ENCODE measurements at places on chromosomes 4 and X.

DNA sequence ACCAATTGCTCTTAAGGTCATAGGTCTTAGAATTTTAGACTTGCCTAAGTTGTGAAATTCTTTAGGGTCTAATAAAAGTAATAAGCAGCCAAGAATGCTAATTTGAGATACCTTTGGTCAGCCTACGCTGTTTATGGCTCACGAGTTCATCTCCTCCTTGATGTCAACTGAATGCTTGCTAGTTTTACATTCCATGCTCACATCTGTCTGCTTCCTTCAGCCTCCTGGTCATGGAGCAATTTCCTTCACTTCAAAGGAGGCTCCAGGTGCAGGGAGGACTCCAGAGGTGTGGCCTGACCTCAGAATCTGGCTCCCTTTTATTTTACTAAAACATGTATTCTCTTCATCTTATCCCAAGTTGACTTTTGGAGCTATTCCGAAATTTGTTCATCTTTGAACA is 23.3 kb upstream of the LNX1 start:
- no peak for DNase-seq

GRCh38 chr4:2789351-2789750 is 3.5 kb upstream of the SH3BP2 start:
- DNase-seq: no peak

- no peak for DNase-seq
These were observed 54.9 kb downstream of the REELD1 start for GRCh38 chr4:146269228-146269653.

GRCh38 chr4:167232805-167233684 is 1.2 kb downstream of the SPOCK3 start:
- no peak for DNase-seq

- no peak for DNase-seq
These were observed 465.2 kb upstream of the BOD1L1 start for GRCh38 chr4:14092741-14093140.

GRCh38 chrX:136731207-136731782 is 49.4 kb downstream of the ARHGEF6 start:
- peak; percentile 53 for DNase-seq

GRCh38 chrX:132491191-132491590 is 2.4 kb upstream of the MBNL3 start:
- DNase-seq: peak; percentile 25

DNA sequence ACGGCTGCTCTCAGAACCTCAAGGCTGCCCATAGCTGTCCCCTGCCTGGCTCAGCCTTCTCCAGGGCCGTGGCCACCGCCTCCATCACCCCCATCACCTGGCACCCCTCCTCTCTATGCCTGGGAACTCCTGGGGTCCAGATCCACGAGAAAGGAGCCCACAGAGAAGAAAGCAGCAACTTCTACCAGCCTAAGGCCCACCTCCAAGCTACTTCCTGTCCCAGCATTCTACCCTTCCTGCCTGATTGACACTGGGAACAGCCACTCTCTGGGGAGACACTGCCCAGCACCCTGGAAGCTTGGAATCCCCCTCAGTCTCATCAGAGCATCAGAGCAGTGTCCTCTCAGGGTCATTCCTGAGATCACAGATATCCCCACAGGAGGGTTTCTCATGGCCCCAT is 36.9 kb upstream of the PROM1 start:
- DNase-seq: peak; percentile 17

DNA sequence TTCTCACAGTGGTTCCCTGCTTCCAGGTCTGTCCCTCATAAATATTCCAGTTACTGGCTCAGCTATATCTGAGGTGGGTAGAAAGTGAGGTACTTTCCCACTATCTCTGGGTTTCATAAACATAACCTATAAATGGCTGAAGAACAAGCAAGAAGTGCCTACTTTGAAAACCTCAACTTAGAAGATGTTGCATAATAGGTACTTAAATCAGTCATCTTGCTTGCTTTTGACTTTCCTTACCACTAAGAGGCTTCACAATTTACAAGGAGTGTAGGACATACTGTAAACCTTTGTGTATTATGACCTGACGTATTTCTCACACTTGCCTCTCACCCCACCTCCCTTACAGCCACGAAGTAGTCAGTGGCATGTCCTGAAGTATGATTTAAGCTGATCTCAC is 145.9 kb downstream of the PCDH19 start:
- DNase-seq: no peak

GRCh38 chr4:142347241-142347640 is 498.9 kb downstream of the INPP4B start:
- DNase-seq: no peak

- DNase-seq: no peak
These were observed 2.1 kb downstream of the ANOS1 start for GRCh38 chrX:8729811-8730210.

DNA sequence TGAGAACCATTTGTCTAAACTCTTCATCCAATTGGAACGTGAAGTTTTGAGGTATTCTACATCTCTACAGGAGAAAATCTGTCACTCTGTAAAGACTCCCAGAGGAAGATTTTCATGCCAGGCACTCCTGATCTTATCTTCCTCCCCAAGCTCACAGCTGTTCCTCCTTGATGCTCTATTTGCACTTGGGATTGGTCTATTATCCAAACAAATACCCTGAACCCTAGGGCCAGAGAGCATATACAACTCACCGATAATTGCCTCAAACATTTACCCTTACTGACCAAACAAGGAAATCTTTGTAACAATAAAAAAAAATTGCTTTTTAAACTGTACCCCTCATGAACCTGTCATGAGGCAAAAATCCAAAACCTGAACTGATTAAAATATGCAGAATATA is 372.7 kb downstream of the SH2D1A start:
- no peak for DNase-seq

DNA sequence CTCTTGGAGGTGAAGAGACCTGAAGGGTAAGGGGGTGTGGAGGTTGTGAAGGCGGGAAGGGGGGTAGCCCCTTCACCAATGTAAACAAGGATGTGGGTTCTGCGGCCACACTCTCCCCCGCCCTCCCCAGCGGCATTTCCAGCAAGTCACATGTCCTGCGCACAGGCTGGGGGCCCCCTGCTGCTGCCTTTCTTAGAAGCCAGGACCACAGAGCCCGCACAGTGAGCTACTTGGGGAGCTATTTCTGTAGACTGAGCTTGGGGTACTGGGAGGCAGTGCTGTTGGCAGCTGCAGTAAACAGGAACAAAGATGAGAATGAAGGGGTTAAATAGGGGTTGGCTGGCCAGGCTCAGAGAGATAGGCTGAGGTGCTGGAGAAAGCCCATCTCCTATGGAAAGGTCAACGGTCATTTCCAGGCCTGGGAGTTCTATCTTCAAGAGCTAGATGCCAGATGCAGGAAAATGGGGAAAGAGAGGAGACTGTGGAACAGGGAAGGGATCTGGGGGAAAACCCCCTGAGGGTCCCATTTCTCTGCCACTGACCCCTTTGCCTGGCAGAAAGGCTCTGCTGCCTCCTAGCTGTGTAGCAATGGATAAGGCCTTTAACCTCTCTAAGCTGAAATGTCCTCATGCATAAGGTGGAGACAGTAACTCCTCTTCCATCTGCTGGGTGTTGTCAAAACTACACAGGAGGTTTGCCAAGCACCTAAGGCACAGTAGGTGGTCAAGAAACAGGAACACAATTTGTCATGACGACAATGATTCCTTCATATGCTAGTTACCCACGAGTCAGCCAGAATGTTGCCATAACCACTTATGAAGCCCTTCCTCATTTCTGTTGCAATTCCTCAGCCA is 18.5 kb upstream of the PIM2 start:
- peak; percentile 95 for DNase-seq

DNA sequence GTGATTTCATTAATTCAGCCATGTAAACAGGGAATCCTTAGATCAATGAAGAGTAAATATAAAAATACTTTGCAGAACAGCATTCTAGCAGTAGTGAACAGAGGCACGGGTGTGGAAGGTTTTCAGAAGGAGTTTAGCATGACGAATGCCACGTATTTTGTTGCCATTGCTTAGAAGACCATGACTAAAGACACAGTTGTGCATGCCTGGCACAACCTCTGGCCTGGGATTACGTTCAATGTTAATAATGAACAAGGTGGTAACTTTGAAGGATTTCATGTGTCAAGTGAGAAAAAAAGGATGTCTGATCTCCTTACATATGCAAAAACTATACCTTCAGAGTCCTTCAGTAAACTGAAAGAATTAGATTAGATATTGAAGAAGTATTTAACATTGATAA is 171.9 kb downstream of the MAGEB5 start:
- no peak for DNase-seq

GRCh38 chrX:12866451-12867377 is at the start of gene TLR7:
Gene TLR7 (plus strand): TSS chrX:12867072. CDS start chrX:12867579, 507 bp downstream.
- DNase-seq: no peak

GRCh38 chr4:29311247-29311646 is 1408.9 kb upstream of the PCDH7 start:
- DNase-seq: no peak

- no peak for DNase-seq
These were observed 22.7 kb downstream of the PNPLA4 start for GRCh38 chrX:7904562-7904961.

GRCh38 chr4:151437505-151437904 is 28.5 kb downstream of the FHIP1A start:
- DNase-seq: no peak

- DNase-seq: no peak
These were observed 1444.2 kb downstream of the ADGRL3 start for GRCh38 chr4:62644372-62644771.

- peak; percentile 15 for DNase-seq
These were observed 117.1 kb upstream of the BMP3 start for GRCh38 chr4:80913381-80913780.

DNA sequence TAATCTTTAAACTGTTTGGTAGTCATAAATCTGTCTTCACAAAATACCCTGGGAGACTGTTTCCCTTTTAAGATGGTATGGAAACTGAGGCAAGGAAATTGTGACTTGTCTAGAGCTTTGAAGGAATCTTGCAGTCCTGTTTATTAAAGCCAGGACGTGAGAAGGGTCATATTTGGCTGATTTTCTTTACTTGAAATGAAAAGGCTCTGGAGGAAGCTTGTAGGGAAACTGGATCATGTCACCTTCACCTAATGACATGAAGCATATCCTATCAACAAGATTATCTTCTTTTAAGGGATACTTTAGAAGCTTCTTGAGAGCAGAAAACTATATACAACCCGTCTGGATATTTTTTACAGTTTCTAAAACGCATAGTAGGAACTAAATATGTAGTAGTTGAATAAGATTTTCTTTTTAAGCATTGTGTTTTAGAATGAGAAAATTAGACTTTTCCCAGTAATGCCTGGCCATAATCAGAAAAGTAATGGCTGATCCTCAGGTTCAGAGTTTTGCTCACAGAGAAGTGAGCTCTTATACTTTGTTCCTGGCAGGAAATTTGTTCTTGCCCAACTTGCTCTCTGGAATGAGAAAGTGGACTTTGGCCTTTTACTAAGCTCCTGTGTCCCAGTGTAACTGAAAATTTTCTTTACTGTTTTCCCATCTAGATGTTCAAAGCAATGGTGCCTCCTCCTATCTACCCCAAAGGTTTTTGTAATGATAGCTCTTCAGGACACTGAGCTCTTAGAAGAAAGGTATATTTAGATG is 136.8 kb upstream of the AFF2 start:
- no peak for DNase-seq

DNA sequence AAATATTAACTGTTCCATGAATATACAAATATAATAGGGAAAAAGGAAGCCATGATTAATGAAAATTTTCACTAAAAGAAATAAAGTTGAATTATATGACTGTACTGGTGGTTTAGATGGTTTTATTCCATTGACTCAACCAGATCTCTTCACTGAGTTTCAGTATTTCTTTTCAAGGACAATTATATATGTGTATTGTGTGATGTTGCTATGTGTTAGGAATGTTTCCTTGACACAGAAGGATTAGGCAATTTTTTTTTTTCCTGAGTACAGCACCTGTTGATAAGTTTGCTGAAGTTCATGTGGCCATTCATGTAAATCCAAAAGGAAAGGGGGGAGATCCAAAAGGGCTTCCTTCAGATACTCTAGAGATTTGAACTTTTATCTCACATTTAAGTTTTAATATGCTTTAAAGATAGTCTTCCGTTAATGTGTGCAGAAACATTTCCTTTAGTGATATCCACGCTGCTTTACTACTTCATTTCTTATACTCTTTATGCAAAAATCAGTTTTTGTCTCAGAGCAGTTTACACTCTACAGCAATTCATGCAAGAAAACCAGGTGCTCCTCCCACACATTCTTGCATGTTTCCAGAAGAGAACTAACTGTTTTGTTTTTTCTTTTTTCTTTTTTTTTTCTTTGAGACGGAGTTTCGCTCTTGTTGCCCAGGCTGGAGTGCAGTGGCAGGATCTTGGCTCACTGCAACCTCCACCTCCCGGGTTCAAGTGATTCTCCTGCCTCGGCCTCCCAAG is 249.1 kb downstream of the RPA4 start:
- no peak for DNase-seq

- no peak for DNase-seq
These were observed 169.0 kb downstream of the CORIN start for GRCh38 chr4:47668810-47669408.

GRCh38 chr4:116480546-116480945 is 604.8 kb downstream of the TRAM1L1 start:
- DNase-seq: no peak

- no peak for DNase-seq
These were observed 10.5 kb downstream of the TBC1D14 start for GRCh38 chr4:6920171-6920570.

DNA sequence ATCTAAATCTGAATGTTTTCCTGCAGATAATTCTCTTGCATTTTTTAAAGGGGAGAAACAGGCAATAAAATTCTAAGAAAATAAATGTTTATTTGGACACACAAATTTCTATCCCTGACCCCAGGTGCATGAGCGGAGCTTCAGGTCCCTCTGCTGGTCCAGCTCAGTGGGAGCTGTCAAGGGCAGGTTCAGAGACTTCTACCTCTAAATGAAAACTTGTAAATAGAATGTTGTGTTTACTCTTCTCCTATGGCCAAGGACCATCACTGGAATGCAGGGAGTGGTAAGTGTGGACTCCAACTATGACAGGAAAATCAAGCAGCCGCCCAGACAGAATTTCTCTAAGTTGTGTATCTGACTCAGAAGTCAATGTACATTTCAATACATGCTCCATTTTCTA is 148.6 kb upstream of the TTC29 start:
- DNase-seq: no peak

GRCh38 chrX:6468706-6469105 is 66.2 kb downstream of the VCX3A start:
- no peak for DNase-seq

- no peak for DNase-seq
These were observed 75.6 kb downstream of the MAML3 start for GRCh38 chr4:140078366-140078765.

- no peak for DNase-seq
These were observed 348.0 kb upstream of the POU3F4 start for GRCh38 chrX:83160096-83160495.

- DNase-seq: no peak
These were observed 12.2 kb upstream of the NWD2 start for GRCh38 chr4:37232315-37232714.
